ENCODE measurements at places on chromosomes 3 and 15.

GRCh38 chr3:178562947-178563232 is 26.7 kb downstream of the KCNMB2 start:
- no peak for DNase-seq

DNA sequence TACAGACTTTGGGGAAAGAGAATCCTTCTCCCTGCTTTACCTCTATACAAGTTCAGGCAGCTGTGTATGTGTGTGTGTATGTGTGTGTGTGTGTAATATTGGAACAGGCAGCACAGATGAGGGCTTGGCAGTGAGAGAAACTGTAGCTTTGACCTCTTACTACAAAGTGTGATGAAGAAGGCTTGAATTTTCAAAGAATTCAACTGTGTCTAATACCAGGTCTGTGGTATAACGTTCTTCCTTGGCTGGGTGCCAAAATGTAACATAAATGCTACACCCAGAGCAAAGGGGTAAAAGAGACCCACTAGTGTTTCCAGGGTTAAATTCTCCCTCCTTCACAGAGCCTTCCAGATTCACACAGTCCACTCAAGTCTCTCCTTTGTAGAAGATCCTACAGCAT is 51.1 kb downstream of the CHST2 start:
- DNase-seq = no peak

DNA sequence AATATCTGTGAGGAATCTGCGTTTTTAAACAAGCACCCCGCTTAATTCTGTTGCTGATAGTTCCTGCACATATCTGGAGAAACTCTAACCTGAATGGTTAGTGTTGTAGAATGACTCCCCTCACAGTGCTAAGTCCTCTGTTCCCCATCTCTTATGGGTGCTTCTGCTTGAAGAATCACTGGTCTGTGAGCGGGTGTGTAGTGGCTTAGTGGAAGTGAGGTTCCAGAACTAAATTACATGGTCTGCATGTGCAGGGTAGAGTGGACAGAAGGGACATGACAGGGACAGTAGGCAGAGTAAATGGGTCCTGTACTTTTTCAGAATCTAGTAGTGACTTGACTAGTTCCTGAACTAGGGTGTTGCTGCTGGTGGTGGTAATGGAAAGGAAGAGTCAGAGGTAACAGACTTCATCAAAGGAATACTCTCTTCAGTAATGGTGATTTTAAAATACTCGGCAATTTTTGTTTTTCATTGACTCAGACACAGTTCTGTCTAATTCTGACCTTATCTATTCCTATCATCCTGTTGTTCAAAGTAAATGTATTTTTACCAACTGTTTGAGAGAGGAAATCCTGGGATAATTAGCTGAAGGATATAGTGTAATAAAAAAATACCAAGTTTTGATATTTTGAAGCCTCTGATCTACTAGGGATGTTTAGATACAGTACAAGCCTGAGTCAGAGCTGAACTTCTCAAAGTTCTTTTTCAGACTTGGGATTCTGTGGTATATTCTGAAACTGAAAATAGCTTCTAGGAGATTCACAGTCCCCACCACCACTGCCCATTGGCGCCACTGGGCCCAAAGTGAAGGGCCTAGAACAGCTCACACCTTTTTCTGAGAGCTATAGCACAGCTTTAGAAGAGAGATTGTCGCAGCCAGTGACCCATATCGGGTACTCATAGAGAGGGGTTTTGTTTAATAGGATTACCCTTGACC is 55.5 kb downstream of the FNDC3B start:
- DNase-seq = no peak

GRCh38 chr3:52245322-52246263 is at the start of gene PPM1M:
Gene PPM1M, plus strand, starts transcription at chr3:52245759. Its CDS starts 66 bp downstream, at chr3:52245825.
- DNase-seq = no peak

- DNase-seq = no peak
Measured at GRCh38 chr15:80780416-80781221, 1.4 kb downstream of the CEMIP start.

DNA sequence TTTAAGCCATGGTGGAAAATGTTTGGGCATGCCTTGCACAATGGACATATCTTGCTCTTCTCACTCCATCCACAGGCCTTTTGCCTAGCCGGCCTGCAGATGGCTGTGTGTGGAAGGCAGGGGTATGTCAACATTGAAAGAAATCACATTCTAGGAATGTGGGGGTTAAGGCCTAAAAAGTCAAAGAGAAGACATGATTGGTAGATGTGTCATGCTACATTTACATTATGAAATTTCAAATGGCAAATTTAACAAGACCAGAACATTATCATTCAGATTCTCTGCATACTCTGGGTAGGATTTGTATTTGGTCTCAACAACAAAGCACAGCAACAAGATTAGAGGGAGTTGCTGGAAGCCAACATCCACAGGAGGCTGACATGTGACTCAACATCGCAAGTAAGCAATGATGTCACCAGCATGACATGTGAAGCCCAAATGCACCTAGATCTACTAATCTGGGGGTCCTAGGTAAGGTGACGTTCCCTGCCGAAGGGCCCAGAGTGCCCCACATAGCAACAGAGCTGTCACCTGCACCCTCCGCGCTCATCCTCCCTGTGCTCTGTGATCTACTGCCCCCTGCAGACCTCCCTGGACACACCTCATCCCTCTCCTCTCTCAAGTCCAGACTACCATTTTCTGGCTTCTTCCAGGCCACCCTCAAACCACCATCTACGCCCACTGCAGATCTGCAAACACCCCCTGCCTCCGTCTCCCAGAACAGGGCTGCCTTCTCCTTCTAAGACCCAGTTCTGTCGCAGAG is 39.4 kb downstream of the CLDN18 start:
- no peak for DNase-seq

Data from stimulated activated CD4-positive, alpha-beta T cell treated with anti-CD3 and anti-CD28 coated beads, Interleukin-12 subunit alpha, Interleukin-12 subunit beta, amount 100 ng/mL, for 24 hours (primary cell).